Lower lobe of right lung (tissue), 2 donors: ENCODE measurements at places on chromosomes 7 and 10. TPM values are rescaled to one million over a fixed set of nuclear protein-coding genes. Genes with fewer than 3 reads are reported as not detected.

GRCh38 chr7:156984174-156984891 lies 26.1 kb downstream of the MNX1 start:
- no peak for DNase-seq

DNA sequence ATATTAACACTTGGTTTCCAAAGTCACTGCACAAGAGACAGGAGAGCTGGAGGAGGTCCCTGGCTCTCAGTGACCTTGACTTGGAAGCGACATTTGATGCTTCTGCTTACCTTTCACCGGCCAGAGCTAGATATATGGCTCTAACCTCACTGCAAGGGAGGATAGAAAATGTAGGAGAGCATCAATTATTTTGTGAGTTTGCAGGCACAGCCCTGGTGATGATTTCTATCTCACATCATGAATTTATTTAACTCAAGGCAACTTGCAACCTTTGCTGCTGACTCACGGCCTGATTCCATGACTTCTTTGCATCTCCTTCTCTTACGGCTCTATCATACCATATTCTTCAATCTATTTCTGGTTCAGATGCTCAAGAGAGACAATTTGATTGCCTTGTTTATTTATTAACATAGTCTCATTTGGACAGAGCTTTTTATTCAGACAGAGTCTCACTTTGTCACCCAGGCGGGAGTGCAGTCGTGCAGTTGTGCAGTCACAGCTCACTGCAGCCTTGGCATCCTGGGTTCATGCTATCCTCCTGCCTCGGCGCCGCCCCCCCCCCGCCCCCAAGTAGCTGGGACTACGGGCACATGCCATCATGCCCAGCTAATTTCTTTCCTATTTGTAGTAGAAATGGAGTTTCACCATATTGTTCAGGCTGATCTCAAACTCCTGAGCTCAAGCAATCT lies 196.0 kb downstream of the REEP3 start:
- DNase-seq: no peak

- DNase-seq: peak; percentile 58
Measured at GRCh38 chr7:37311355-37311754, 137.3 kb downstream of the ELMO1 start.

DNA sequence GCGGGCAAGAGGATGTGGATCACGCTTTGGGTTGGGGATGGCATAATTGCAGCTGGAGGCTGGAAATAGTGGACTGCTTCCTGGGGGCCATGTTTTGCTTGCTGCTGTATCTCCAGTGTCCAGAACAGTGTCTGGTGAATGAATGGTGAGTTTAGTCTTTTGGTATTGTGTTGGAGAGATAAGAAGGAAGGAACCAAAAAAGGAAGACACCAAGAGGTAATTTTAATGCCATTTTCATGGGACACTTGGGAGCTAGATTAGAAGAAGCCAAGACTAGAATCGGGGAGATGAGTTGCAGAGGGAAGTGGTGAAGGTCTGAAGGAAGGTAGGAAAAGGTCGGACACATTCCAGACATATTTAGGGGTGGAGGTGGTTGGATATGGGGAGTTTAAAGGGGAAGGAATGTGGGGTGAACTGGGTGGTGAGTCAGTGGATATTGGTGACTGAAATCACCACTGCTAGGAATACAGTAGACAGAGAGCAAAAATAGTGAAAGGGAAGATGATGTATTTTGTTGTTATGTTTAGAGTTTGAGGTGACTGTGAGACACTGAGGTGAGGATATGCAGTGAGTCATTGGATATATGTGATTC lies 76.7 kb downstream of the CCNY start:
- DNase-seq: no peak

- no peak for DNase-seq
Measured at GRCh38 chr10:106566873-106567272, 597.6 kb downstream of the SORCS1 start.

- DNase-seq: no peak
Measured at GRCh38 chr7:117262546-117262945, 60.3 kb downstream of the WNT2 start.

The RASSF4 gene
- total RNA-seq: 49.0 TPM

The UCMA gene
- total RNA-seq: not detected

The DOCK4 gene
- 78.5 TPM for total RNA-seq

The CALY gene
- not detected for total RNA-seq
